ENCODE measurements at places on chromosomes 2 and 18.

DNA sequence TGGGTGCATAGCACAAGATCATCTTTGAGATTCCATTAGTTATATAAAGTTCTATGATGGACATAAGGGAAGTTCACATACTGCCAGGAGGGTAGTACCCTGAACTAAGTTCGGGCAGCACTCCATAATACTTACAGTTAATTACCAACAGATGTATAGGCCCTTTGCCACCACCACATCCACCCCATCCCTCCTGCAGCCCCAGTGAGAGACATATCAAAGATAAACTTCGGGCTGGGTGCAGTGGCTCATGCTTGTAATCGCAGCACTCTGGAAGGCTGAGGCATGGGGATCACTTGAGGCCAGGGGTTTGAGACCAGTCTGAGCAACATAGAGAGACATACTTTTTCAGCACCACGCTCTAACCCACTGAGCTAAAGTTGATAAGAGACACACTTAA, 46.4 kb upstream of the NPAS2 start:
- DNase-seq: no peak

DNA sequence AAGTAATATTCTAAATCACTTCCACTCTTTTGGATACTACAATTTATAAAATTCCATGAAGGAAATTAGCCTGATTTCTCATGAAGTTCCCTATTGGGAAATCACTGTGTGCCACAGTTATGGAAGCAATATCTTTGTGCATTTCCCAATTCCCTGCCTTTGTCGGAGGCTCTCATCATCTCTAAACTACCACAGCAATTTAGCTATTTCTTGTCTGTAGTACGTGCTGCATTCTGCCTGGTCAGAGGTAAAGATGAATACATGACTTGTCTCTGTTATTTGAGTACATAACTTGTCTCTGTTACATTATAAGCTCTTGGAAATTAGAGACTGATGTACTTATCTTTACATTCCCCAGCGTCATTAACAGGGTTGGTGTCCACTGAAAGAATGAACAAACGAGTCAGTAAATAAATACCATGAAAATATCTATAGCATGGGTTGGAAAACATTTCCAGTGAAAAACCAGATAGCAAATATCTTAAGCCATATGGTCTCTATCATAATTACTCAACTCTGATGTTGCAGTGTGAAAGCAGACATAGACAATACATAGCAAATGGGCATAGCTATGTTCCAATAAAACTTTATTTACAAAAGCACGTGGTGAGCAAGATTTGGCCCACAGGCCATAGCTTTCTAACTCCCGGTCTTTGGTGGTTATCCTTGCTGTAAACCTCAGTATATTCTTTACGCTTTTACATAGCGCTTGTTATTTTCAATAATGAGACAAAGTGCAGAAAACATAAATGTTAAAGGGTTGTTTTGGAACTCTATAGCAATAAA, 78.8 kb downstream of the BCL2 start:
- DNase-seq: no peak

- DNase-seq: no peak
Observed at GRCh38 chr2:148812306-148812705, 62.7 kb upstream of the KIF5C start.

- DNase-seq: no peak
Observed at GRCh38 chr18:35672897-35673296, 91.4 kb downstream of the GALNT1 start.

GRCh38 chr18:22741318-22741717, 191.8 kb upstream of the RBBP8 start:
- DNase-seq: no peak

DNA sequence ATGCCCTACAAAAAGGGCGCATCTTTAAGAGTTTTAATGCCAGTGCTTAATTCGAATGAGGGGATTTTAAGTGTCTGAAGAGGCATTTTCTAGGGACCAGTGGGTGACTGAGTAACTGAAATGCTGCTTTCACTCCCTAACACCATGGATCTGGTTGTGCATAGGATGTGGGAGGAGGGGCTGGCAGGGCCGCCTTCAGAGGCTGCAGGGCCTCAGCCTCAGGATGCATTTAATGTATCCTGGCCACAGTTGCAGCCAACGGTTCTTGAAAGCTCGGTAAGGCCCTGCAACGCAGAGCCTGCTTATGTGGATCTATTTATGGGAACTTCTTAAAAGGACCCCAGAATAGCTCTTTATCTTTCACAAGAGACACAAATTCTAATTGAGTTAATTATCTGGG, 25.8 kb upstream of the IL18RAP start:
- DNase-seq: no peak

GRCh38 chr2:58449286-58450010, 208.3 kb upstream of the FANCL start:
- DNase-seq: no peak

DNA sequence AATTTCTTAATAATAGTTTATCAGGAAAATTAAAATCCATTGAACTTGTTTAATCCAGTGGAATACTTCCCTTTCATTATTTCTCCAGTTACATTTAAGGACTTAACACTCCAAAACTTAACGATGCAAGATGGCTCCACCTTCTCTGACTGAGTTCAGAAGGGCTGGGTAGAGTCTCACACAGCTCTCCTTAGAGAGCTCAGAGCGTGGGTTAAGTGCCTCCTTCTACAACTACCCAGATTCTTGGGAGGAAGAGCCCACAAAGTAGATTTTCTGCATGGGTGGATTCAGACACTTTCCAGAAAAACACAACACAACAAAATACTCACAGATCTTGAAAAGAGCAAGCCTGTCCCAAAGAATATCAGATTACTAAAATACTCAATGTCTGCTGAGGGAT, 130.6 kb downstream of the THADA start:
- DNase-seq: no peak

- no peak for DNase-seq
Observed at GRCh38 chr2:141611-142010, 95.3 kb upstream of the FAM110C start.

GRCh38 chr2:161228511-161229240, 68.4 kb downstream of the TANK start:
- no peak for DNase-seq

DNA sequence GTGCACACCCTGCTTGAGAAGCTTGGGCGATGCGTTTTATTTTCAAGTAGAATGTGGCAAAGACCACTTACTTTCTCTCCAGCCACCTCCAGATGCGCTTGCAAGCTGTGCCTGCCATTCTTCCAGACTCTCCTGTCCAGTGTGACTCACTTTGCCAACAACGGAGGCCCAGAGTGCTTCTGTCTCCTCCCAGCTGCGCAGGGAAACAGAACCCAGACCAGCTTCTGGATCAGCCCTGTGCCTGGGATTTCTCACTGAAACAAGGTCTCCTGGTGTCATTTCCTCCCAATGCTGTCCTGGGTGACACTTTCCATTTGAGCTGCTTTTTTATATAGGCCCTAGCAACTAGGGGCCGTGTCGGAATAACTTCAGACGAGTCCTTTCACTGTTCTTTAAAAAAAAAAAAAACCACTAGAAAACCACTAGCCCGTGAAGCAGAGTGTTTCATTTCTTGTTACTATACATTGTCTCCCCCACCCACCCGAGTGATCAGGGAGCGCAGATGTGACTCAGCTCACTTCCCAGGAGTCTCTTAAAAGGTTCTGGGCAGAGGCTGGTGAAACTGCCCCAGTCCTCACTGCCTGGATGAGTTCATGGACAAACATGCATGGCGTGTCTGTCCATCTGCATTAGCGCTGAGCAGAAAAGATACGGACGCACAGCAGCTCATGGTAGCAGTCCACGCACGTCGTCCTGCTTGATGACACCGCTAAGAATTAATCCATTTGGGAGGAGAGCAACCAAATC, 25.3 kb upstream of the RPL31 start:
- DNase-seq: no peak

DNA sequence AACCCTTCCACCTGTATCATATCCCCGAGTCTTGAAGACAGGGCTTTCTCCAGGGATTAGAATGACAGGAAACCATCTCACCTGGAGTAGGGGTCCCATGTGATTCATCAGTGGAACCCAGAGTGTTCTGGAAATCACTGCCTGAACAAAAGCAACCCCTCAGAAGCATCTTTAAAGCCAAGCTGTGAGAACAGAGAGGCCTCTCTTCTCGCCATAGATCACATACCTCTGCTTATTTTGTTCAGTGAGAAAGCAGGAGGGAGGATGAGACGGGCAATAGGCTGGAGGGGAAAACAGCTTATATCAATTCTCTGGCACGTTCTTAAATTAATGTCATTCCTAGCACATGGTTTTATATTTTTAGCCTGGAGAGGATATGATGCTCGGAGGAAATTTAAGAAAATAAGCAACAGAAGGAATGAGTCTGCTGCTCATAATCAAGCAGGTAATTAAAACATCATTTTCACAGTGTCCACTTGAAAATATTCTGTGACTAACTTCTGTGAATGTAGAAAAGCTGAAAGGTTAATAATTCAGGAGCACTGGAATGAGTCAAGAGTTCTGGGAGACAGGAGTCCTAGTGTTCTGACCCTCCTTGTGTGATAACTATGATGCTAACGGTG, 213.6 kb upstream of the SP5 start:
- no peak for DNase-seq

GRCh38 chr2:37563375-37564015, 107.9 kb downstream of the CDC42EP3 start:
- DNase-seq: no peak

GRCh38 chr2:41955316-41956043, 92.3 kb upstream of the PKDCC start:
- DNase-seq: no peak

GRCh38 chr2:70062270-70062669, 25.0 kb upstream of the PCBP1 start:
- no peak for DNase-seq

DNA sequence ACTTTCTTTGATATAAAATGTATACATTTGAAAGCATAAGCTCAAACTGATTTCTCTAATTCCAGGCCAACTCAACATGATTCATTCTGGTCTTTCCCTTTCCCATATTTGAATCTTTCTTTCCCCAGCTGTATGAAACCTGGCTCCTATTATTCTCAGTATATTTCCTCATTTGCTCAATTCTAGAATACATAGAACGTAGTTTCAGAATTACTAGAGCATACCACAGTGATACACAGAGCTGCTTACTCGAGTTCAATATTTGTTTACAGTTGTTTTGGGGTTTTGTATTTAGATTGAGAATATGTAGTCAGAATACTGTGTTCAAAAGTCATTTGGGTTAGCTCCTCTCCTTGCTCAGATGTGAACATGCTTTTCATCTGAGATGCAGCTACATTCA, 43.0 kb downstream of the TNFRSF11A start:
- no peak for DNase-seq

GRCh38 chr18:903701-904100, 970 bp upstream of the ADCYAP1 start:
- no peak for DNase-seq

- DNase-seq: no peak
Observed at GRCh38 chr2:101879466-101879865, 112.3 kb upstream of the IL1R2 start.

DNA sequence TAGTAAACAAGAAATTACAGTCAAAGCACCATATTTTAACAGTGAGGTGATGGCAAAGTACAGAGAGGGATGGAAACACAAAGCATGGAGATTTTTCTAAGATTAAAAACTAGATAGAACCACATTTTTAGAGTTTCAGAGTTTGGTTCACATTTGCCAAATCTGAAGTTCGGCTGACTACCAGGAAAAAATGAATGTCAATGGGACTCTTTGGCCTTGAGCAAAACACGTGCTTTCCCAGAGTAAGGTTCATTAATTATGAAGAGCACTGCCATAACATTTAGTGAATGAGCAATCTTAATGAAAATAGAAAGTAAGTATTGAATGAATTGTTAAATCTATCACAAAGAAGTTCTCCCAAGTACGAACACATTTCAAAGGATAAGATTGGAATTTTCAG, 571.2 kb upstream of the VRK2 start:
- no peak for DNase-seq

DNA sequence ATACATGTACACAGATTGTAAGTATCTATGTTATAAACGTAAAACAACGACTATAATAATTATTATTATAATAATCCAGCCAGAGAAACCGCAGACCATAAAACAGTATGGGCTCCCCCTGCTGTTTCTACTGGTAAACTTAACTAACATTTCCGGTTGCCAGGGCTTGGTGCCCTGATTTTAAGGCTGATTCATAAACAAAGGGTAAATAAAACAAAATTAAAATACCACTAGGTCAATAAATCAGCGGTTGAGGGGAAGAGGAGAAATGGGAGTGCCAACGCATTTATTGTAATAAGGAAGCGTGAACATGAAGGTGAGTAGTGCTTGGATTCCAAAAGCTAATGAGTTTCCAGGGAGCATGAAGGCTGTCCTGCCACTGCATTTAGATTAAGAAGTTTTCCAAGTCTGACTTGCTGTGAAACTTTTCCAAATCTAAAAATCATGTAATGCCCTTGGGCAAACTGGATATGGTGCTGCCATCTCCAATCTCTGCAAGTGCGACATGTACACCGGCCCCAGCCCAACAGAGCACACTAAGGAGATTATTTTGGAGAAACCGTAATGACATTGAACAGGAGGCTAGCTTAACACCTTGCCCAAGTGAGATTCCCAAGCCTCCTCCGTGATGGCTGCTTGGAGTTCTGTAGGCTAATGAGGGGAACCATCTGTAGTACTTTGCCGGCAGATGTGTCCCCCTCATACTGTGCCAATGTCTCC, 50.7 kb upstream of the HNRNPA3 start:
- peak; percentile 38 for DNase-seq

GRCh38 chr2:222982010-222982908, 69.7 kb upstream of the KCNE4 start:
- peak; percentile 12 for DNase-seq

DNA sequence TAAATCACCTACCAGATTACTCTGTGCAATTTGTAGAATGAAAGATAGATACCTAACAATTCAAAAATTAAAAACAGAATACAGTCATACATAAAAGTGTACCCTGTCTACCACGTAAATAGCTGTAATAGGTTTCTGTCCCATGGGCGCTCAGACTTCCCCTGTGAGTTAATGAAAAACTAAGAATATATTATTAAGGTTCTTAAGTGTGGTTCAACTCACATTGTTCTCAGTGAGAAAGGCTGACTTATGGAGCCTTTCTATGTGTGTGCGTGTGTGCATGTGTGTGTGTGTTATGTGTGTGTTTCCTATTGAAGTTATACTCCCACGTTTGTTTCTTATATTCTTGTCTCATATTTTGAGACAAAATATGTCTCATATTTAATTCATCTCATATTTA, 114.6 kb upstream of the CD302 start:
- no peak for DNase-seq

GRCh38 chr2:65456064-65456463, 23.7 kb upstream of the SPRED2 start:
- no peak for DNase-seq

GRCh38 chr2:86256982-86257381, 57.7 kb downstream of the MRPL35 start:
- no peak for DNase-seq

DNA sequence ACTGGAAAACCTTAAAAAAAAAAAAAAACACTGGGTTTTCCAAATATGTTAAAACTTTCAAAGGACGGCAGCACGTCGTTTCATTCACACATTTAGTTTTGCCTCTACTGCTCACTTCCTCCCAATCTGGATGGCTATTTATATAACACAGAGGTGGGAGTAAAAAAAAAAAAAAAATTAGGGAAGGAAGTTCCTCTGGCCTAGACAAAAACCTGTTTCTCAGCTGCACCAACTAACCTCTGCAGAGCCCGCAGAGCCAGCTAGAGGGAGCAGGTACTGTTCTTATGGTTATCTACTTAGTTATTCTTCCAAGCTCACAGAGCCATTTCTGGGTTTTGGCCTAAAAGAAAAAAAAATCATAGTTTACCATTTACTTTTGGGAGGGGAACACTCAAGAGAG, 28.1 kb downstream of the SLC1A4 start:
- DNase-seq: no peak

- no peak for DNase-seq
Observed at GRCh38 chr2:25557179-25558036, 116.0 kb downstream of the DTNB start.

All from NCI-H526 treated with DMSO at 0.1 percent for 48 hours (cell line).